Right cardiac atrium (tissue), 5 donors: ENCODE measurements at places on chromosomes 16 and 17. TPM values are rescaled to one million over a fixed set of nuclear protein-coding genes. Genes with fewer than 3 reads are reported as not detected.
A peak's percentile ranks its signal among the peaks of the same experiment; 100 is the strongest.

DNA sequence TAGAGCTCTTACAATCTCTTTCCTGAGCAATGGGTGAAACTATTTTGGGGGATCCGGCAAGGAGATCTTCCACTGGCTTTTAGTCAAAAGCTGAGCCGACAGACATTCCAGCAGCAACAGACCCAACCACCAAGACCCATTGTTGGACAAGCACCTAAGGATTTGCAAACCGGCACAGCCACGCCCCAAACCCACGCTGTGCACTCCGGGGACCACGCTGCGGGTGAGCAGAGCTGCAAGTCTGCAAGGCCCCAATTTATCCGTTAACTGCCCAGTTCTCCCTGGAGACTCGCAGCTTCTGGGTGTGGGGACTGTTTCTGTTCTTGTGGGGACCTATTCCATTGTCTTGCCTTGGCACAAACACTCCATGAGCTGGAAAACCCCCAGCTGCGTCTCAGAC lies 45.9 kb downstream of the C16orf95 start:
- no peak for DNase-seq

DNA sequence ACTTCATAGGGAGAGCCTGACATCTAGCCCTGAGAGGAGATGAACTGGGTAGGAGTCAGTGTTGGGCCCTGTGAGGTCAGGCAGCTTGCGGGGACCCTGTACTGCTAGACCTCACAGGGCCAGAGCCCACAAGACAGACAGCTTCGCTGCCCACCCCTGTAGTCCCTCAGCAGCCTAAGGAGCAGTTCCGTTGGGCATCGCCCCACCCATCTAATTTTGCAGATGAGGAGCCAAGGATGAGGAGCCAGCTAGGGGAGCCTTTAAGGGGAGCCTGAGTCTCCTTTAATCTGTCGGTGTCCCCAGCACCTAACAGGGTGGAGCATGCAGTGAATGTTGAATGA lies 755 bp upstream of the TUFM start:
- DNase-seq, result peak; percentile 53

- no peak for DNase-seq
These were observed 88.9 kb upstream of the ATF7IP2 start for GRCh38 chr16:10296956-10297340.

DNA sequence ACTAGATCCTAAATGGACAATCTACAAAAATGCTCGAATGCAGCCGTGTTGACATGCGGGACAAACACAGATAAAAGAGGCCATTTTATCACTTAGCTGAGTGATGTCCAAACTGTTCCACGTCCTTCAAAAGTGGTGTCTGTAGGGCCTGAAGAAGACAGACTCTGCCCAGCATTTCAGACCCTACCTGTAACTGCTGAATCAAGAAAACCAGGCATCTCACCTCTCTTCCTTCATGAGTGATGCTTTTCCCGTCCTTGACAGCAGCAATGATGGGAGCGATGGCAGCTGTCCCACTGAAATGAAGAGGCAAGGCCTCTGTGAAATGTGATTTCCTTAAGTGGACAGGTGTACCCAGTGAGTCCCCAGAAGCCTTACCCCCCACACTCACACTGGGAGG lies 12.3 kb downstream of the ELAC2 start:
- no peak for DNase-seq

DNA sequence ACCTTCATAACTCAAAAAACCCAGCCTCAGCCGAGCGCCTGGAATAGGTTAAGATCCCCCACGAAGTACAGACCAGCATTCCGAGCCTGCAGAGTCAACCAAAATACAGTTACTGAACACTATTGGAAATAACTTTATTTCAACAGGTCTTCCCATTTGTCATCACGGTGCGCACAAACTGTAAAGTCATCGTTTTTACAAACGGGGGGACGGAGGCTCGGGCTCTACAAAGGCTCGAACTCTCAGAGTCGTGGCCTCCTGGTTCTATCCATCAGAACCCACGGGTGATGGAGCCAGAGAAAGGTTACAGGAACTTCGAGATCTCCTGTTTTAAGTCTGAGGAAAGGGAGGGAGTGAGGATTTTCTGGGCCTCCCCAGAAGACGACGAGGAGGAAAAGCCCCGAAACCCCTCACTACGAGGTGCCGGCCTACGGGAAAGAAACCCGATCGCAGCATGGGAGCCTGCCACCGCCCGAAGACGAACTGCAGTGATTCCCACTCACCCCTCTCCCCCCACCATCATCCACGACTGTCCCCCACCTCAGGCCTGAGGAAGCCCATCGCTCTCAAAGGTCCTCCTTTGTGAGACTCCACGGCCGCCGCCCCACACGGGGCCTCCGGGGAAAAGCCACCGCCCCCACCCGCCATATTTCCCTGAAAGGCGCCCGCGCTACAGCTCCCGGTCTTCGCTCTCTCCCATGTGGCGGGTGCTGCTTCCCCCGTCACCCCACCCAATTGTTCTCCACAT lies 917 bp downstream of the YWHAE start:
- peak; percentile 81 for DNase-seq

- peak; percentile 91 for DNase-seq
These were observed 1.8 kb downstream of the TNS4 start for GRCh38 chr17:40499551-40500189.

Gene NOTUM
- not detected for total RNA-seq

Gene PRKCB
- 4.1 TPM for total RNA-seq

DNA sequence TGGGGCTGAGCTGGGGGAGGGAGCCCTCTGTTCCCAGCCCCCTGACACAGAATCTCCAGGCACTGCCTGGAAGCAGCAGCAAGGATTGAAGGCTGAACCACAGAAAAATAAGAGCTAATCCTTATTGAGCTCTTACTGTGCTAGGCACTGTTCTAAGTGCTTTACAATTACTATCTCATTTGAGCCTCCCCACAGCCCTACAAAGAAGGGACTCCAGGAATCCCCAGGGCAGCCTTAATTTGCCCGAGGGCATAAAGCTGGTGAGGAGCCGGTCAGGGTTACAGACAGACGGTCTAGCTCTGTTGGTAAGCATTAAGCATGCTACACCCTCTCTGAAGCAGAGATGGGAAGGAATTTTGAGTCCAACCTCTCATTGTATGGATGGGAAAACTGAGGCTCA lies 7.0 kb downstream of the SAMD14 start:
- no peak for DNase-seq

- DNase-seq, result no peak
These were observed 107.8 kb downstream of the CLEC16A start for GRCh38 chr16:11051879-11052808.

- no peak for DNase-seq
These were observed at the start of gene LPO for GRCh38 chr17:58238147-58238634. Gene LPO (plus strand): TSS chr17:58238584. CDS start chr17:58242980, 4,396 bp downstream.

DNA sequence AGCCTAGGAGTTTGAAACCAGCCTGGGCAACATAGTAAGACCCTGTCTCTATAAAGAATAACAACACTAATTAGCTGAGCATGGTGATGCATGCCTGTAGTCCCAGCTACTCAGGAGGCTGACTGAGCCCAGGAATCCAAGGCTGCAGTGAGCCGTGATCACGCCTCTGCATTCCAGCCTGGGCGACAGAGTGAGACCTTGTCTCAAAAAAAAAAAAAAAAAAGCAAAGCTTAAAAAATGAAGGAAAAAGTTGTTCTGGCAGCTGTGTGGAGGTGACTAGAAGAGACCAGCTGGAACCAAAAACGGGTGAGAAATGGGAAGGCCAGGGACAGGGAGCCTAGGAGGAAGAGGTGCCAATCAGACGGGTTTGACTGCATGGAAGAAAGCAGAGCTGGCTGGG lies 4.2 kb downstream of the BCL7C start:
- DNase-seq, result no peak

GRCh38 chr17:79990704-79991103 lies 45.0 kb downstream of the TBC1D16 start:
- no peak for DNase-seq

DNA sequence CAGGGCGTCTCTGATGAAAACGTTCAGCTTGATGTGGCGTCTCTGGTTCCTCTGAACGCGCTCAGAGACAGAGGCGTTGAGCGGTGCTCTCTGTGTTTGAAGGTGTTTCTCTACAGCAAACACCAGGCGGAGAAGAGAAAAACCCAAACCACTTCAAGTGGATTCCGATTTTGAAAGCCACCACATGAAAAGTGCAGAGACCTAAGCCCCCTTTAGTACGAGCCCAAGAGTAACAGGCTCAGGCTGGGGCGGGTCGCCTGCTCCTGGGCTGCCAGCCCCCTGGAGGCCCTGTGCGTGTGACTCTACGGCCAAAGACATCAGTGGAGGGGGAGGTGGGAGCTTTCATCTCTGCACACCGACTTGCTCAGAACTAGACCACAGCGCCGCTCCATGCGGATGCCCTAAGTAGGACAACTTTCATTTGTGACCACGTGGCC lies 328.4 kb downstream of the MAF start:
- no peak for DNase-seq

Gene RRAD
- total RNA-seq, result 143 TPM

GRCh38 chr16:57380671-57381462 lies 8.6 kb downstream of the CX3CL1 start:
- DNase-seq, result peak; percentile 73

GRCh38 chr16:57614536-57614935 lies 13.9 kb upstream of the ADGRG1 start:
- DNase-seq, result peak; percentile 25

DNA sequence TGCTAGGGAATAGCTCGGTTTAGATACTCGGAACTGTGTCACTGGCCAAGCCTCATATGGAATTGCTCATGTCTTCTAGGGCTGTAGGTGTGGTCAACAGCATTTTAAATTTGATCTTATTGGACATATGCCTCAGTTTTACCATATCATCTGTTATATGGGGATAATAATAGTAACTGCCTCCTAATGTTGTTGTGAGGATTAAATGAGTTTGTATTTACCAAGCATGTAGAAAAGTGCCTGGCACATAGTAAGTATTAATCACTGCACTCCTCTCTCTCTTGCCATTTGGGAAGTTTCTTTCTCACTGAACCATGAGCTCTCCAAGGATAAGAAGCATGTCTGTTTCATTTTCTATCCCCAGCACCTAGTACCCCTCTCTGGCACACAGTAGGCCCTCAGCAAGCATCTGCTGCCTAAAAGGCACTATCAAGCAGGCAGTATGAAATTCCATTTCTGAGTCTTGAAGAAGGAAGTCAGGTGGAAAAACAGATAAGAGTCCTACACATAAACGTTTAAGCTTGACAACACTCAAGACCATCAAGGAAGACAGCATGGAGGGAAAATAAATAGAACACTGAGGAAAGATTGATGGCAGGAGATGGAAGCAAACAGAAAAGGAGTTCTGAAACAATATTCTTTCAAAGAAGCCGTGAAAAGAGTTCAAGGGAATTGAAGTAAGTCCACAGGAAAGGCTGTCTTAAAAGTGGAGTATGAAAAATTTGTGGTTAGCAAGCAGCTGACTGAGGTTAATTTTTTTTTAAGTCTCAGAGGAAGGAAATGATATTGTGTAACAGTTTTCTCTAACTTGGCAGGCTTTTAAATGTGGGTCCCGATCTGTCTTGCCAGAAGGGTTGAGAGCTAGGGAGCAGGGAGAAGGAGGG lies 2.2 kb upstream of the ATP6V0A1 start:
- DNase-seq, result no peak
